ENCODE measurements at places on chromosomes 16 and 17. TPM values are rescaled to one million over a fixed set of nuclear protein-coding genes. Genes with fewer than 3 reads are reported as not detected.

GRCh38 chr16:70396246-70396904 lies 42.5 kb downstream of the ST3GAL2 start:
- no peak for DNase-seq

DNA sequence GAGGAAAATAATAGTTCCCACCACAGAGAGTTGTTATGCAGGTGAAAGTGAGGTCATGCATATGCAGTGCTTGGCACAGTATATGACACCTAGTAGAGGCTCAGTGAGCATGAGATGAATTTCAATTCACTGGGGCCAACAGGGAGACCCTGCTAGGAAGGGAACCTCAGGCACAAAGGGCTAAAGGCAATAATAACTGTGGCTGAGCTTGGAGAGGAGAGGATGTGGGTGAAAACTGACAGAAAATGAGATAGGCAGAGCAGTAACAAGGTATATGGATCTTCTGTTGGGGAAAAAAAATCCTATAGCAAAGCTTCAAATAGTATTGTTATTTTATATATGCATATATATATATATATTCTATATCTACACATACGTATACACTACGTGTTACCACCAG lies 25.0 kb upstream of the GINS3 start:
- DNase-seq, result no peak

DNA sequence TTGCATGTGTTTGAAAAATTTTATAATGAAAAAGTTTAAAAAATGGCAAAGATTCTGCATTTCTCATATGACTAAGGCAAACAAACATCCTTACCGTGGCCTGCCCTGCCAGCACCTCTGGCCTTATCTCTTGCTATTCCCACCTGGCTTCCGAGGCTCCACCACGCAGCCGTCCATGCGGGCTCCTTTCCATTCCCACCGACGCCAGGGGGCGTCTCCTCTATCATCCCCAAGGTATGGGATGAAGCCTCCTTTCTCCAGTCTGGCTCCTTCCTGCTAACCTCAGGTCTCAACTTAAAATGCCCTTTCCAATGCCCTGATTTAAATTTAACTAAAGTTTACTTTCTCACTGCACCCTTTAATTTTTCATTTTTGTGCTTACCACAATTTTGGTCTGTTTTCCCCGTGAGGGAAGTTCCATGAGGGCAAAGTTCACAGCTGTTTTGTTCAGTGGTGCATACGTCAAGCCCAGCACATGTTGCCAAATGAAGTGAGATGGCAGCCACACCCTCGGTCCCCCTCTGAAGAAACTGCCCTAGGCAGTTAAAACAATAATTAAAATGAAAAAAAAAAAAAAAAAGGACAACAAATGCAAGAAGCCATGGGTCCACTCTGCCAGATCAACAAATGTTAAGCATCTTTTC lies 13.3 kb upstream of the SDK2 start:
- no peak for DNase-seq

- DNase-seq, result no peak
Measured at GRCh38 chr16:12828206-12828605, 24.5 kb upstream of the CPPED1 start.

DNA sequence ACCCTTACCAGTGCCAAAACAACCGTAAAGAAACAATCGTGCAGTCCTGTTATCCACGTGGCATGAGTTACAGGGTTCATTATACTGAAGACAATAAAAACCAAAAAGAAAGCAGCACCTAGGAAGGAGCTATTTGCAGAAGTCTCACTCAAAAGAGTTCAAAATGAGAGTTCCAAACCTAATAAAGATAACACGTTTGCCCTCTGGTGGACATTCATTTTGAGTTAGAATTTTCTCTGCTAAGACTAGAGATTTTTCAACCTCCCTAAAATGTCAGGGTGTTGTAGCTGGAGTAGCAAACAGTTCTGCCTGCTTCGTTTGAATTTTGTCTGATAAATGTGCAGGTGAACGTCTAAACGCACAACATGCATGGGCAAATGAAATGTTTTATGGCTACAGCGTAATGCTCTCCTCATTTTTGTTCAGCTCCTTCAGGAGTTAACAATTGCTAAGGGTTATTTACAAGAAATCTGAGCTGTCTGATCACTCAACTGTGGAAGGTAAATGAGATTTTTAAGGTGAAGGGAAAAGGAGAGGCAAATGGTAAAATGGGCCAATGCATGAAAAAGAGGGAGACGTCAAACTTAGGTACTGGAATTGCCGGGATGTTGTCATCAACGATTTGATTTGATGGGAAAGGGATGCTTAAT lies 1067.9 kb upstream of the EEF2KMT start:
- no peak for DNase-seq

DNA sequence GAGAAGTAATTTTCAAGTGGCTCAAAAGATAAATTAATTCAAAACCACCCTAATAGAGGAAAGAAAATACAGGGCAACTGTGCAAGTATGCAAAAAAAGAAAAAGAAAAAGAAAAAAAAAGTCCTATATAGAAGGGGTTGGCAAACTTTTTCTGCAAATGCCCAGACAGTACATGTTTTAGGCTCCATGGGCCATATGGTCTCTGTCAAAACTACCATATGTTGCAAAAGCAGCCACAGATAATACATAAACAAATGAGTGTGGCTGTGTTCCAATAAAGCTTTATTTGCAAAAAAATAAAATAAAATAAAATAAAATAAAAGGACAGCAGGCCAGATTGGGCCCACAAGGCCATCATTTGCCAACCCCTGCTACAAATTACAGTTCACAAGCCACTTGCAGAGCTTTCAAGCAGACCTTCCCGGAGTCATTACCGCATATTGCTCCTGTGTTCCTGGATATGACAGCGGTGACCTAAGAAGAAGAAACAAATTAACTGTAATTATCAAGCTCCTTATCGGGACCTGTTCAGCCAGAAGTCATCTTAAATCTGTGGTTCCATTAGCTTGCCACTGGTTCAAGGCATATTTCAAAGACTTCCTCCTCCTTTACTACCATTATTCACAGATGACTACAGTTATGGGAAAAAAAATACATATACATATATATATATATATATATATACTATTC lies 15.9 kb downstream of the ZC3H7A start:
- no peak for DNase-seq

DNA sequence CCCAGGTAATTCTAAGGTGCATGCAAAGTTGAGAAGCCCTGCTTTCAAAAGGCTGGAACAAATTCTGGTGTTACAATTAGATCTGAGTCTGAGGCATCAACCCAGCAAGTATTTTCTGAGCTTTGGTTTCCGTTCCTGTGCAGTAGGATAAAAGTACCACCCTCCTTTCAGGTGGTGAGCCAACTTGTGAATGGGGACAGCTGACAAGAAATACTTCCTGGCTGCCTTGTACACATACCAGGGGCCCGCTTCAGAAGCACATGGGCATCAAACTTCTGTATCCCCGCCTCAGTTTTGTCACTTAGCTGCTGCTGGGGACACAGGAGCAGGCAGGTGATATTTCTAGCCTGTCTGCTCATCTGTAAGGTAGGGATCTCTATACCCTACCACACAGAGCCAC lies 252.2 kb downstream of the CPPED1 start:
- no peak for DNase-seq

GRCh38 chr17:44147812-44148211 lies 6.1 kb downstream of the HROB start:
- DNase-seq, result no peak

DNA sequence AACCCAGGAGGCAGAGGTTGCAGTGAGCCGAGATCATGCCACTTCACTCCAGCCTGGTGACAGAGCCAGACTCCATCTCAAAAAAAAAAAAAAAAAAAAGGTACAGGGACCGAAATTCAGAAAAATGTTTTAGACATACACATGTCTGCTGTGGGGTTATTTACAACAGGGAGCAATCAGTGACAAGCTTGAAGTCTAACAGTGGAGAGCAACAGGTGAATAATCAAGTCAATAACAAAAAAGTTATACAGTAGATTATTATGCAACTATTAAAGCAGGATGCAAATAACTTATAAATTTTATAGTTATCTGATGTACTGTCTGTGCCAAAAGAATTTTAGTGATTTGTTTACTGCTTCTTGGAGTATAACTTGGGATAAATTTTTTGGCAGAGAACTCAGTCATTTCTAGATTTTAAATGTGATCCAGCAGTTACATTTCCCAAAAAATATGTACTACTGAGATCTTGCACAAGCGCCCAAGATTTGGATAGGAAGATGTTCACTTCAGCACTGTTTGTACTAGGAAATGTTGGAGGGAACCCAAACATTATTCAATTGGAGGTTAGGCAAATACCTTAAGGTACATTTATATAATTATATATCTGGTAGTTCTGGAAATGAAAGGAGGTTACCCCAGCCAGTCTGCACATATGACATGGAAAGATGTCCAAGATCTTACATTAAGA lies 34.1 kb downstream of the EEF2K start:
- no peak for DNase-seq

GRCh38 chr16:23398987-23399805 lies 53.8 kb downstream of the COG7 start:
- no peak for DNase-seq

GRCh38 chr17:50426814-50427787 lies 1.1 kb downstream of the ACSF2 start:
- peak; percentile 52 for DNase-seq

GRCh38 chr17:4599505-4600281 lies 15.4 kb downstream of the SMTNL2 start:
- no peak for DNase-seq

DNA sequence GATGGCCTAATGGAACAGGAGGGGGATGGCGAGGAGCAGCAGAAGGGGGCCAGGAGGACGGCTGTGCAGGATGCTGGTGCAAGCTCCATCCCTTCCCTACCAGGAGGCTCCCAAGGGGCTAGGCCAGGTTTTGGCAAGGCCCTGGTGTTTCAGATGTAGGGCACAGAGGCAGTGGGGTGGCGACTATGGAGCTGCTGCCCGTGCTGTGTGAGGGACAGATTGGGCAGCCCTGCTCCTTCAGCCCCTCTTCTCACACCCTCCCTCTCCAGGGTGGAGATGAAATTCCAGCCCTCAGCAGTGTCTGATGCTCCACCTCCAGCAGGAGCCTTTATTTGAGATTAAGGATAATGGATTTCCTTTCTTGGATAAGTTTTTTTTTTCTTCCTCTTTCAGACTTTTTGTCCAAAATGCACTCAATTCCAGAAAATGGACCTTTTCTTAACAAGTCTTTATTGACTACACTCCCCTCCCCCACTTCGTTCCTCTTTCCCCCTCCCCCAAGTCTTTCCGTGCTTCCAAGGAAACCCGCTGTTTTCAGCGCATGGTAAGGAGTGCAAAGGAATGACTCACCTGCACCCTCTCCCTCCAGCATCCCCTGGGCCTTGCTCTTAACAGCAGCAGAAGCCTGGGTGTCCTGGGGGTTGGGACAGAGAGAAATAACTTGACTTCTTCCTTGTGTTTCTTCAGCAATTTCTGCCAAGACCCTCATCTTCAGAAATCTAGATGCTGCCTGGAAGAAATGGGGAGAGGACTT lies 95.2 kb downstream of the CCDC182 start:
- DNase-seq, result no peak

DNA sequence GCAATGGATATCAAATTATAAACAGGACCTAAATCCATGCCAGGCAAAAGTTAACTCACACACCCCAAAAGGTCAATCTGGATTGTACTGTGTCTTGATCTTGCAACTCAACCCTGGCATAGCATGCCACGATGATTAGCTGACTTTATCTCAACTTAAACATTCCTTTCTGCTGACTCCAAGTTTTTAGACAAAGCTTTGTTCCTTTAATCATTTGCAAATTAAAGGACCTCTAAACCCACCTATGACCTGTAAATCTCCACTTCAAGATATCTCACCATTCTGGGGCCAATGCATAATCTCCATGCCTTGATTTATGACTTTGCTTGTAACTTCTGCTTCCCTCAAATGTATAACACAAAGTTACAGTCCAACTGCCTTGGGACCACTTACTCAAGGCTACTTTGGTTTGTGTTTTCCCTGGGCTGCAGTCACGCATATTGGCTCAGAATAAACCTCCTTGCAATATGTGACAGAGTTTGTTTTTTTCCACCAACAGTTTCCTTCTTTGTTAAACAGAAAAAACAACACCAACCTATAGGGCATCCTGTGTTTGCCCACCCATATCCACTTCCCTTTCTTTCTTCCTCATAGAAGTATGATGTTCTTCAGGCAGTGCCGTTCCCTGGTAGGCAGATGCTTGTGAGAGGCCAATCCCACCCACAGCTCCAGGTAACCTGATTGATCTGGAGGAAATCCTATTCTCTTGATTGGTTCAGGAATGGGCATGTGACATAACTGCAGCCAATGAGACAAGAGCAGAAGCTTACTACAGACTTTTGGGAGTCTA lies 390.6 kb upstream of the ERCC4 start:
- no peak for DNase-seq

DNA sequence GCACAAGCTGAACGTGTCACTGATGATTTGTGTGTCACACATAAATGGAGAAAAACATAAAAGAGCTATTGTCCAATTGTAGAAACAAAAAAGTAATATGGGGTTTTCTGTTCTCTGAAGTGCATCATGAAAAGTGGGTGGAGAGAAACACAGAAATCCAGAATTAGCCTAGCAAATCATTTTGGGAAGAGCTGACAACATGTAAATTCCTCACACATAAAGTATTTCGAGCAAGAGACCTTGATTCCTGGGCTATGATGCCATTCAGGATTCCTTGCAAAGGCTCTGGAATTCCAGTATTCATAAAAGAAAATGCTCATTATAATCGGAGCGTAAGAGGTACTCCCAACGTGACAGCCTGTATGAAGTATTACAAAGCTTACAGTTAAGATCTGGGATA lies 1.1 kb downstream of the DCUN1D3 start:
- DNase-seq, result no peak

- DNase-seq, result no peak
Measured at GRCh38 chr16:15703029-15703736, 53.1 kb downstream of the NDE1 start.

GRCh38 chr16:630815-631405 lies at the start of gene WFIKKN1:
TSS of gene WFIKKN1 (plus strand) at chr16:630985. CDS start at chr16:631254, 269 bp downstream.
- DNase-seq, result peak; percentile 46

GRCh38 chr17:27086526-27086925 lies 207.4 kb upstream of the WSB1 start:
- DNase-seq, result no peak

Gene TAF15
- total RNA-seq, result 269 TPM

Gene CRYM
- total RNA-seq, result 11.5 TPM

Gene NXPH3
- 9.2 TPM for total RNA-seq

Gene CAPNS2
- total RNA-seq, result 42.5 TPM

Gene NAGLU
- 33.1 TPM for total RNA-seq

Gene MT1F
- 8.7 TPM for total RNA-seq

Gene KRT26
- total RNA-seq, result not detected

Gene NATD1
- 5.6 TPM for total RNA-seq

Gene RIPOR1
- total RNA-seq, result 57.6 TPM

Gene NPB
- total RNA-seq, result 0.29 TPM

Gene UTS2R
- not detected for total RNA-seq

Gene ABCA6
- total RNA-seq, result 14.9 TPM

Data from ureter (tissue), 1 donor.